ENCODE measurements at places on chromosomes 7 and 10.

GRCh38 chr7:138245682-138246081 lies 169.4 kb downstream of the AKR1D1 start:
- no peak for DNase-seq

GRCh38 chr10:128419466-128420019 lies 293.3 kb upstream of the MKI67 start:
- DNase-seq: no peak

DNA sequence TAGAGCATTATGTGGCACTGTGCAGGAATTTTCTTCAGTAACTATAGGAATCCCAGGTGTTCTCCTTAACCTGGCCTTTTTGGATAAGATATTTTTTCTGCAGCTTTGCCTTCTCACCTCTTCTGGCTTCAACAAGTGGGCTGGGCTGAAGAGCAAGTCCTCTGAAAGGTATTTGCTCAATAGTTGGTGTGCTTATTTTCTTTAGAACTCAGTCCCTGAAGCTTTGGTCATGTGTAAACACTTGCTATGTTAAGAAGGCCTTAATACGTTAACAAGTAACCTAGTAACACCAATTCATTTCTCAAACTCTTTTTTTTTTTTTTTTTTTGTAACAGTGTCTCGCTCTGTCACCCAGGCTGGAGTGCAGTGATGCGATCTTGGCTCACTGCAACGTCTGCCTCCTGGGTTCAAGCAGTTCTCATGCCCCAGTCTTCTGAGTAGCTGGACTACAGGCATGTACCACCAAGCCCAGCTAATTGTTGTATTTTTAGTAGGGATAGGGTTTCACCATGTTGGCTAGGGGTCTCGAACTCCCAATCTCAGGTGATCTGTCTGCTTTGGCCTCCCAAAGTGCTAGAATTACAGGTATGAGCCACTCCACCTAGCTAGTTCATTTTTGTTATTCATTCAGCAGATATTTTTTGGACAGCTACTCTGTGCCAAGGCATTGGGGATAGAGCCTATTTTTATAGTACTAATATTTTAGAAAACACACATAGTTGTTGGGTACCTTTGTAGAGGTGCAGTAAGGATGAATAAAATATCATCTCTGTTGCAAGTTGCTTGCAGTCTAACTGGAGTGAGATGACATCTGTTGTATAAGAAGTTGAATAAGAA lies 164.6 kb downstream of the SND1 start:
- DNase-seq: no peak

DNA sequence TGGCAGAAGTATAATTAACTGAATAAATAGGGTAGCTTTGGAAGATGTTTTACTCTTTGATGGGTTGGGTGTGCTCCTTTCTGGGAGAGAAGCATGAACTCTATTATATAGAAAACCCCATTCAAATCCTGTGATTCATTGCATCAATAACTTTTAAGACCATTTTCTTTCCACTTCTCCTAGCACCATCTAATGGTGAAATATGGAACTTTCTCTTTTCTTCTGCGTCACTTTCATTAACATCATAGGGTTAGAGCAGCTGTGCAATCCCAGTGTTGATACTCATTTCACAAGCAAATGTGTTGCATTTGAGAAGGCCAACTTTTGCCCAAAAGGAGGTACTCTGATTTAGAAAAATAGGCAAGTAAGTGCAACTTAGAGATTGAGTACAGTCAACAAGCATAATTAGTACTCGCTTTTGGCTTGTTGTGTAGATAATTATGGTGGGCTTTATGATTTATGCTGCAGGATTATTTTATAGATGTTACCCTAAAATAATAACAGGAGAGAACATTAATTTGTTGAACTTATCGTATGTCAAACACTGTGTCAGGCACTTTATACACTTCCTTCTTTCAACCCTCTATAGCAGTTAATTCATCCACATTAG lies 92.9 kb downstream of the CPED1 start:
- peak; percentile 25 for DNase-seq

- DNase-seq: peak; percentile 61
Observed at GRCh38 chr10:11145495-11145855, 127.8 kb downstream of the CELF2 start.

DNA sequence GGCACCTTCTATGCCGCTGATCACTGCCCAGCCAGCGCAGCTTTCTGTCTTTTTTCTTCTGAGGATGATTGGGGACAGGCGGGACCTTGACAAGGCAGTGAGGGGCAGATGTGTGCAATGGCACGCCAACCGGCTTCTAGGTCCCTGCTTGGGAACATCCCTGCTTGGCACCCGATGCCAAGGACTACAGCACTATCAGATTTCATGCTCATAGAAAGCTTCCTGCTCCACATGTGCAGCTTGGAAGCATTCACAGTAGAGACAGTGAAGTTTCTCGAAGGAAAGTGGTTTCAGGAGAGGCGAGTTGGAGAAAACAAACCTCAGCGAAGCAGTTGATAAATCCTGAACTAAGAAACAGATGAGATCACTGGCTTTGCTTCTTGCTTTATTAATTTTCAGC lies 267.5 kb upstream of the HABP2 start:
- DNase-seq: no peak

- DNase-seq: no peak
Observed at GRCh38 chr7:97468493-97468892, 263.4 kb upstream of the TAC1 start.

DNA sequence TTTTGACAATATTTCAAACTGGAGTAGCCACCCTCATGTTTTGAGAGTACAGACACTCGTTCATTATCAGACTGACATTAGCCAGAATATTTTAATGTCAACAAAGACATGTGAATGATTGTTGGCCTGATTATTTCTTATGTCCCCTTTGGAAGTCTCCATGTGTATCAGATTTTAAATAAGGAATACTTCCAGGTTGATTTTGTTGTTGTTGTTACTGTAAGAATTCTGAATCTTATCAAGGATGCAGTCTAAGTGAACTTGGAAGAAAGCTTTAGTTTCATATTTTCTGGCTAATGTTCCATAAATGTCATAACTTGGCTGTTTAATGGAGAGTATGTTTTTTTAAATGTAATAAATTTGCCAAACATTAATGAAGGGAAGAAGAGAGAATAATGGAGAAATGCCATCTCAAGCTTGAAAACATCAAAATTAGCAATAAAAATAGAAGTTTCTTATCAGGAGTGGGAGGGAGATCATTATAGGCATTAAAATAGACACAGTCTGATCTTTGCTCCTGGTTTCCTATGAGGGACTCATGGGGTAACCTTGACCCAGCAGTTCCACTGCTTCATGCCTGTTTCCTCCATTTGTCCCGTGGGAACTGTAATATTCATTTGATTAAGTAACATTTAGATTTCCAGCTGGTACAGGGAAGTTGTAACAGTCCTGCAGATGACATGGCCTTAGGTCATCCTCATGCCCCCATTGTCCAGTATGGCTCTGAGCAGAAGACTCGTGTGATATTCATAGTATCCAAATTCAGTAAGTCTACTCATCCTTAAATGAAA lies 122.4 kb upstream of the KIAA1217 start:
- no peak for DNase-seq

DNA sequence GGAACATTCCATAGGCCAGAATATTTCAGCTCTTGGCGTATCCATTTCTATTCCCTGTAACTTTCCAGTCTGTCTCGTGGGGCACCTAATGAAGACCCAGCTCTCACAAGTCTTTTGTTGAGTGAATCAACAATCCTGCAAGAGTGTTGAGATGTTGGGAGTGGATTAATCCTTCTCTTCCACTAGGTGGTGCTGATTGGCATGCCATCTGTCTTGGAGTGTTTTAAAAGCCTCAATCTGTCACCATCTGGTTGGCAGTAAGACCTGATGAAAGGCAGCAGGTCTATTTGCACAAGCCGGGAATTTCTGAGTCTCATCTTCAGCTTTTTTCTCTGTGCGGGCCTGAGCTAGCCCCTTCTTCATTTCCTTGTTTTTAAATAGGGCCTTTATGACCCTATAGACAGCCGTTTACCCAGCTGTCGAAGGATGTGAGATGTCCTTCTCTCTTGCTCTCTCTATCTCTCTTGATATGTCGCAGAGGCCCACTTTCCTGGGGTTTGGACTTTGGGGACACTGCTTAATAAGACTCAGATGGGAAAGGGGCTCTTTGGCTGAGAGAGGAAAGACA lies 180.5 kb downstream of the ZNF365 start:
- no peak for DNase-seq

DNA sequence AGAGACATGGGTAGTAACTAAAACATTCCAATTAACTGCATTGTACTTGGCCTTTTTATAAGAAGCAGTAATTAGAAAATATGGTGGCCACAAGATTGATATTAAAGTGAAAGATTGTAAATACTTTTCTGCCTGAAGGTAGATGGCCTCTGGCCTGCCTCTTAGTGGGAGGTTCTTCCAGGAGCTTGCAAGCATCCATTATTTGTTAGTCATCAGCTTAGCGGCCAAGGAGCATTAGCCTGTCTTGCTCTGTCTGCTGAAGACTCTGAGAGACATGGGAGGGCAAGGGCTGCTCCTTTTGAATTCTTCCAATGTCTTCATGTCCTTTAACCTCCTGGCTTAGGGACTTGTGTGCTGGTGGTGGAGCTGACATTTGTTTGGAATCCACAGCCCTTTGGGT lies 80.4 kb downstream of the TCF7L2 start:
- DNase-seq: no peak

DNA sequence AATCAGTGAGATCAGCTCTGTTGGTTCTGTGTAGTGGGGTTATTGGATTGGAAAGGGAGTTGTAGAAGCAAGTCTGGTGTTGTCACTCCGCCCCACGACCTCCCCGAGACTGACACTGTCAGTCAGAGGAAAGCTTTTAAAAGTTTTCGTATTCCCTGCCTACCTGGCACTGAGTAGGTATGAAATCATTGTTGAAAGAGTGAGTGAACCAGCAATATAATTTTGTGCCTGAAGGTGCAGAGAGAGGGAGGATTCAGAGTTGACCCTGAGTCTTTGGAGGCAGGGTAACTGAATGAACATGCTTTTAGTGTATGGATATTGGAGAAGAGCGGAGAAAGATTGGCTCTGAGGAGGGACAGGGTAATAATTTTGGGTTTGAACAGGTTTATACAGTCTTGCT lies 27.3 kb downstream of the CCNY start:
- no peak for DNase-seq

GRCh38 chr7:91559947-91560346 lies 295.7 kb downstream of the FZD1 start:
- DNase-seq: no peak

DNA sequence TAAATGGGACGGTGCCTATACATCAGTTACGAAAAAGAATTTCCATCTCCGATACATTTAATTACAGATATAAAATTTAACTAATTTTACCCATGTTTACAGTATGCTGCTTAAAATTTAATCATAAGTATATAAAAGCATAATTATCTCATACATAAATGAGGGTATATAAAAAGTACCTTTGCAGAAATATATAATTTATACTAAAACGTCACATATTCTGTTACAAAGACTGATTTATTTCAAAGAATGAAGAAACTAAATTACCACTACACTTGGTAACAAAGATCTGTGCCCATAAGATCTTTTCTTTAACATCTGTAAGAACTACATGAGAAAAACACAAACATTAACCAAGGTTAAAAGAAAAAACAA lies 2.8 kb downstream of the DOCK4 start:
- no peak for DNase-seq

DNA sequence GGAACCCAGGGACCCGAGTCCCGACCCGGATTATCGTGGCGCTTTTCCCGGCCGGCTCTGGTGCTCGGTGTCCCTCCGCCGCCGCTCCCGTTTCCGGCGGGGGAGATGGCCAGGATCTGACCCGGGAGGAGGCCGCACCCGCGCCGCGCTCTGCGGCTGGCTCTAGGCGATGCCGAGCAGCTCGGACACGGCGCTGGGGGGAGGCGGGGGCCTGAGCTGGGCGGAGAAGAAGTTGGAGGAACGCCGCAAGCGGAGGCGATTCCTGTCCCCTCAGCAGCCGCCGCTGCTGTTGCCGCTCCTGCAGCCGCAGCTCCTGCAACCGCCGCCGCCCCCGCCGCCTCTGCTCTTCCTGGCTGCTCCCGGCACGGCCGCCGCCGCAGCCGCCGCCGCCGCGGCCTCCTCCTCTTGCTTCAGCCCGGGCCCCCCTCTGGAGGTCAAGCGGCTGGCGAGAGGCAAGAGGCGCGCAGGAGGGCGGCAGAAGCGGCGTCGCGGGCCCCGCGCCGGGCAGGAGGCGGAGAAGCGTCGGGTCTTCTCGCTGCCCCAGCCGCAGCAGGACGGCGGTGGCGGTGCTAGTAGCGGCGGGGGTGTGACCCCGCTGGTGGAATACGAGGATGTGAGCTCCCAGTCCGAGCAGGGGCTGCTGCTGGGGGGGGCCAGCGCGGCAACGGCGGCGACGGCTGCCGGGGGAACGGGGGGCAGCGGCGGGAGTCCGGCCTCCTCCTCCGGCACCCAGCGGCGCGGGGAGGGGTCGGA lies 593 bp downstream of the CDK13 start:
- peak; percentile 30 for DNase-seq

- DNase-seq: no peak
Observed at GRCh38 chr10:75418293-75418692, 13.1 kb upstream of the LRMDA start.

DNA sequence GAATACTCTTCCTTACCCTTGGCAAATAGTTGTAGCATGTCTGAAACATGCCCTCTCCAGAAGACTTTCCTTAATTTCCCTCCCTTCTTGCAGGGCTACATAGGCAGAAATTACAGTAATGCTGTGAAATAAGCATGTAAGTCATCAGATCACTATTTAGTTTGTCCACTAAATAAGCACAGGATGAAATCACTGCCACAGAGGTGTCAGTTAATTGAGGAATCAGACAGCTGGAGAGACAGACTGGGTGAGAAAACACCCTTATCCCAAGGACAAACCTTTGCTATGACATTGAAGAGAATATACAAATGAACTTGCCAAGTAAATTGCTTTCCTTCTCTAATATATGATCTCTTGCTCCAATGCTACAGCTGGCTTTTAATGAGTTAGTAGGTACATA lies 129.3 kb downstream of the CHRM2 start:
- no peak for DNase-seq

GRCh38 chr7:10733747-10734146 lies 239.9 kb upstream of the PHF14 start:
- no peak for DNase-seq

- DNase-seq: no peak
Observed at GRCh38 chr10:103478671-103479070, 369 bp downstream of the CALHM3 start.

DNA sequence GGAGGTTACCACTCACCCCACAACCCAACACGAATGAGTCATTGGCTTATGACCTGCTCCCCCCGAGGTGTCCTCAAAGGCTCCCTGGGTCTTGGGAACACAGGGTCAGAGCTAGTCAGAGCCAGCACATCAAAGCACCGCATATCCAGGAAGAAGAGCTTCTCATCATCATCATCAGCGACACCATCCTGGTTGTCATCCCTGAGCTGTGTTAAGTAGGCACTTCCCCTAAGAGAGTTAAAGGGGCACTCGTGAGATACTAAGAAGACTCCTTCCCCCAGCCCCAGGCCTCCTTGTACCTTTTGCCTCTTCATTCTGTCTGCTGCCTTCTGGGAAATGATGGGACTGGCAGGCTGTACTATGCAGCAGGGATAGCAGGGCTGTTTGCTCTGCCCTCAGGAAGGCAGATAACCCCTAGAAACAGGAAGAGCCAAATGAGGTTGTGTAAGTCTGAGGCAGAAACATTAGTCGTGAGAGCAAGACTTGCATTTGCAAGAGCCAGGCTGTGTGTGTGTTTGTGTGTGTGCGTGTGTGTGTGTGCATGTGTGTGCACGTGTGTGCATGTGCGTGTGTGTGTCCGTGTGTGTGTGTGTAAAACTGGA lies 11.1 kb upstream of the CPA1 start:
- no peak for DNase-seq

- no peak for DNase-seq
Observed at GRCh38 chr10:109959259-109960145, 36.2 kb upstream of the XPNPEP1 start.
